ENCODE measurements at places on chromosomes 2 and 18.

GRCh38 chr18:38047820-38048219, 482.2 kb upstream of the CELF4 start:
- DNase-seq = no peak

GRCh38 chr2:234444893-234445292, 52.0 kb downstream of the ARL4C start:
- peak; percentile 92 for DNase-seq

- no peak for DNase-seq
These were observed 480.6 kb upstream of the HS6ST1 start for GRCh38 chr2:128799284-128799552.

DNA sequence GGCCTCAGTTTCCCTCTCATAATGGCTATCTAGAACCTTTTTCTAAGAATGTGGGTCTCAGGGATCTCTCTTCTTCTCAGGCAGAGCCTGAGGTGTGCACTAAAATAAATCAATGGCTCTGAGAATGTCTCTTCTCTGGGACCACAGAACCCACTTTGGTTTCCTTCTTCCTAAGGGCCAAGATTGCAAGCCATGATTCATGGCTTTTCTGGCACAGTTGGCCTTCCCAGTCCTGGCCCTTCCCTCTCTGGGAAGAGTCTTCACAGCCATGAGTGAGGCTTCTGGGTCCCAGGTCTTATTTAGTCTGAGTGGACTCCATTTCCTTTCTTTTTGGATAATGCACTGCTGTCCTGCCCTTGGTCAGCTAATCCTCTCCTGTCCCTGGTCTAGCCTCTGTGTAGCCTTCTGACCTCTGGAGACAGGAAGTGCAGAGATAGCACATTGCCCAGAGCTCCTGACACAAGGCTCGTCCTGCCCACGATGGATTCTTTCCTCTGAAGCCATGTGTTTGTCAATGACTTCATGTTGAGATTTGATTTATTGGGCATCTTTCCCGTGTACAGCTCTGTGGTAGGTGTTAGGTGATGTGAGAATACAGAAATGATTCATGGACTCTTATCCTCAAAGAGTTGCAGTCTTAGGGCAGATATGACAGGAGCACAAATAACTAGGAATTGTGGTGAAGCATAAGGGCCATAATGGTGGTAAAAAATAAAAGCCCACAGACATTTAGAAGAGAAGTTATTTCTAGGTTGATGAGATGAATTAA, 245.0 kb downstream of the CLIP4 start:
- peak; percentile 23 for DNase-seq

GRCh38 chr2:132915812-132916549, 246.0 kb upstream of the LYPD1 start:
- DNase-seq = peak; percentile 51

GRCh38 chr18:58038063-58038462, 6.0 kb upstream of the NEDD4L start:
- no peak for DNase-seq

DNA sequence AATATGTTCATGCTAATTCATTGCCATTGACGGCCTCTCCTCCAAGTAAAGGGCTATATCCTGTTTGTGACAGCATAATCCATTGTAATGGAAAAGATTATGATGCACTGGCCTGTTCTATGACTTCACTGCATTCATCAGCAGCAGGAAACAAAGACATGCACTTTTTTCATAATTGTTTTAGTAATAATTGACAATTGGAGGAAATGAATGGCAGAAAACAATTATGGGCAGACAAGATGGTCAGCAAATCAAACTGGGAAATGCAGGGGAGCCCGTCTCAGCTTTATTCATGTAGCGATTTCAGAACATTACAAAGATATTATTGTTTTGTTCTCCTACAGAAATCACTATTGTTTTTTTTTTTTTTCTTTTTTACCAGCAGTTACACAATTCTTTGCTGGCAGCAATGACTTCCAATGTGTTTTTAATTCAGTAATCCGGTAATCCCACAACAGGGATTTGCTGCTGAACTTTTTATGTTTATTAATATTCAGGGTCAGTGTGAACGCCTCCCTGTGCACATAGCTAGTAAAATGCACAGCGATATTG, 33.8 kb upstream of the RASGRP3 start:
- DNase-seq = no peak

DNA sequence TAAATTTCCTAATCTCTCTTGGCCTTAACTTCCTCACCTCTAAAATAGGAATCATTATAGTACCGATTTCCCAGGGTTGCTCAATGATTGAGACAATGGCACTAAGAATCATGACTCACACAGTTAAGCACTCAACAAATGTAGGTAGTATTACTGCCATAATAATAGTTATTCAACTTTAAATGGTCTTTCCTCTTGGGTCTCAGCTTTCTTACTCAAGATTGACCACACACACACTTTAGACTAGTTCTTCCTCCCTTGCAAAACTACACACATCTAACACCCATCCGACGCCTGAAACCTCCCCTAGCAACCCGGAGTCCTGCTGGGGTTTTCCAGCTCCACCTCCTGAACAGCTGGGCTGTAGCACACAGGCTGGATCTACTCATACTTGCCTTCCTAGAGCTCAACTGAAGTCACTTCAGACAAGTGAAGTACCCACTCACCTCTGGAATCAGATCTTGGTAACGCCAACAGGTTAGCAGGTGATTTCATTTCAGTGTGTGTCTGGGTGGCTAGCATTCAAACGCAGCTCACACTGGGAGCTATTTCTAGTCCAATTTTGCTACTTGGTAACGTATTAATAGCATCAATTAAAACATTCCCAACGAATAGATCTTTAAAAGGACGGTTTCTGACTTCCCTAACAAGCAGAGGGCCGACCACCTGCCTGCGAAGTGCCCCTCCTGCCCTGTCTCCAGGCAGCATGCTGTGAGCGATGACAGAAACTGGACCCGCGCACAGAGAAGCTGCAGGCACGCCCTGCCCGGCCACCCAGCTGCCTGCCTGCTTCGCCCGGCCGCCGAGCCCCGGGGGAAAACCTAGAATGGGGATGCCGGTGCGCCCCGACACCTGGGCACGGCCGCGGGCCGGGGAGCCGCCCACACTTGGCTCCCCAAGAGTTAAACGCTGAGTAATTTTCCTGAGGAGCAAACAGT, 1.1 kb downstream of the UXS1 start:
- DNase-seq = peak; percentile 88

GRCh38 chr2:189379731-189380261, 61.5 kb upstream of the WDR75 start:
- peak; percentile 64 for DNase-seq

Measured in fibroblast of upper back skin (primary cell).